ENCODE measurements at places on chromosomes 7 and 10. TPM values are rescaled to one million over a fixed set of nuclear protein-coding genes. Genes with fewer than 3 reads are reported as not detected.

KLHDC10 gene
- total RNA-seq = 14.6 TPM

BLNK gene
- not detected for total RNA-seq

CLEC5A gene
- not detected for total RNA-seq

SH2B2 gene
- 0.12 TPM for total RNA-seq

GIMAP5 gene
- total RNA-seq = 149 TPM

GCC1 gene
- 18.9 TPM for total RNA-seq

APBB1IP gene
- total RNA-seq = 92.2 TPM

DNA sequence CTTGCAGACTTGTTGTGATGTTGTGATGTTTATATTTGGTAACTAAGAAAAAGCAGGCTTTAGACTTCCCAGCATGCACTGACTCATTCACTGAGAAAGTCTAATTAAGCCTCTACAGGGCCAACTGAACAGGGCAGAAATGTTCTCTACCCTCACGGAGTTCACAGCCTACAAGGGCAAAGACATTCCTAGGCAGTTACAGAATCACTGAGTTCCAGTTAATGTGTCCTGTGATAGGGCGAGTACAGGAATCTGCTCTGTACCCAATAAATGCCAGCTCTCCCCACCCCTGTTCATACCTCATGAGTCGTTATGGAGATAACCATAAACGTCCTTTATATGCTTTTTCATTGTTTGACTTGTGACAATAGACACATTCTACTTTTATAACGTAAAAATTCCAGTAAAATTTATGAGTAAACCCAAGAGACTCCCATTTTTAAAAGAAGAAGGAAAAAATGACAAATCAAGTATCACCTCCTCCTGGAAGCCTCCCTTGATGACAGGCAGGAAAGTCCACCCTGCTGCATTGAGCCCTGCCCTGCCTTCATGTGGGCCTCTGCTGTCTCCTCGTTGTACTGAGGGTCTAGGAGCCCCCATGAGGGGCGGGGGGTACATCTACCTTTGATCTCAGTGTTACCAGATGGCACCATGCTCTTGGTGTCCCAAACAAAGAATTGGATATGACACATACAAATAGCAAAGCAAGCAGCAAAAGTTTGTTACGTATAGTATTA, 14.3 kb downstream of the MUC12 start:
- H3K4me1 ChIP-seq = no peaks in the 10 kb centered on the region
- peaks cover 2% of the 10 kb centered on the region for H3K27me3 ChIP-seq
- H3K36me3 ChIP-seq = no peaks in the 10 kb centered on the region
- H3K27ac ChIP-seq = no peak overlapping the region
- DNase-seq = no peak

GRCh38 chr10:78844960-78845607, 223.7 kb upstream of the ZMIZ1 start:
- H3K27me3 ChIP-seq = no peaks in the 10 kb centered on the region
- no peaks in the 10 kb centered on the region for H3K4me1 ChIP-seq
- no peak overlapping the region for H3K4me3 ChIP-seq
- no peak overlapping the region for H3K27ac ChIP-seq
- DNase-seq = no peak

DNA sequence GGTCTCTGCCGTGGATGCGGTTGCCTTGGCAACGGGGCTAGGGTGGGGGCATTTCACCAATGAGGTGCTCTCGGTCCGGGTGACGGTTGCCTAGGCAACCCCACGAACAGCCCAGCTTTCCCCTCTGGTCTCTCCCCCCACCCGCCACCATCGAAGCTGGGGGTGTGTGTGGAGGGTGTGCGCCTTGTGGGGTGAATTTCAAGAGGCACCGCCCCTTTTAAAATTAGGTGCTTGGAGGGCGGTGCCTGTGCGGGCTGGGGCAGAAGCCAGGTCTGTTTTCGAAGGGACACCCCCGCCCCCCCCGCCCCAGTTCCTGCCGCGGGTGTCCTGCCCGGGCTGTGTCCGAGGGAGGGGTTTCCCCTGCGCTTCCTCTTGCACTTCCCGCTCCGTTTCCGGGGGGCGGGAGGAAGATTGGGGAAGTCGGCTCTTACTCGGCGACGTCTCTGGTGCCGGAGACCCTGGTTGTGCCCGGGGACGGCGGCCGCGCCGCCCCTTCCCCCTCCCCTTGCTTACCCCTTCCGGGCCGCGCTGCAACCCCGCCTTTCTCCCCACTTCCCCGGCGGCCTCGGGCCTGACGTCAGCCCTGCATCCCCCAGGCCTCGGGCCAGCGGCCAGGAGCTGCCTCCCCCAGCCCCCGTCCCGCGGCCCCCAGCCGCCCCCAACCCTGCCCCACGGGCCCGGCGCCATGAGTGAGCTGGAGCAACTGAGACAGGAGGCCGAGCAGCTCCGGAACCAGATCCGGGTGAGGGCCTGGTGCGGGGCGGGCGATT, 2.2 kb downstream of the GNB2 start:
- peaks cover 42% of the 10 kb centered on the region for H3K4me1 ChIP-seq
- peak overlapping the region; percentile 88 for H3K27ac ChIP-seq
- H3K36me3 ChIP-seq = peaks cover 27% of the 10 kb centered on the region

DNA sequence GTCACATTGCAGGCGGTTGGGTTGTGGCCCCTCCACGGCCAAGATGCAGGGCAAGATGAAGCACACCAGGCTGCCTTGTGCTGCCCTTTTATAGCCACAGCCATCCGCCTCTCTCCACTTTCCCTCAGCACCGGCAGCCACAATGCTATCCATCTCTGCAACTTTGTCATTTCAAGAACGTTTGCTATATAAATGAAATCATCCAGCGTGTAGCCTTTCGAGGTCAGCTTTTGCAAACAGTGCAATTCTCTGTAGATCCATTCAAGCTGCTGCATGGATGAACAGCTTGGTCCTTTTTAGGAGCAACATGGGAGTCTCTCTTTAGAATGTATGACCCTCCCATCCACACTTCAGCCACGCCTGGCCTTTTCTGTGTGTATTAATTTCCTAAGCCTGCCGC, 6.4 kb upstream of the IL15RA start:
- H3K27me3 ChIP-seq = peaks cover 4% of the 10 kb centered on the region
- H3K4me3 ChIP-seq = no peak overlapping the region
- no peaks in the 10 kb centered on the region for H3K36me3 ChIP-seq
- DNase-seq = no peak

DNA sequence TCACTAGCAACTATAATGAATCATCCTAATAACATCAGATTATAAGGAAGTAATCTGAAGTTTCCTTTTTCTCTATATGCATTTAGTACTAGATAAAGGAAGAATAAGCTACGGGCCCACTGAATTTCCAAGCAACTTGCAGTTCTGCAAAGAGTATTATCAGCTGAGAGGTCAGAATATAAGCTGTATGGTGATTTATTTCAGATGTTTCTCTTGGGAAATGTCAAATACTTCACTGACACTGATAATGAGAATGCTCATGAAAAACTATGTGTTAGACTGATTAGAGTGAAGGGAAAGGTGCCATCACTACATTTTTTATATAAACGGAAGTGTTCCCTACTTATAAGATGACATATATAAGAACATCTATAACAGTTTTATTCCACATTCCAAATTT, 251.2 kb upstream of the HGF start:
- no peaks in the 10 kb centered on the region for H3K27me3 ChIP-seq
- H3K27ac ChIP-seq = no peak overlapping the region
- H3K36me3 ChIP-seq = no peaks in the 10 kb centered on the region
- H3K4me1 ChIP-seq = no peaks in the 10 kb centered on the region

- peak overlapping the region; percentile 33 for H3K27ac ChIP-seq
- no peaks in the 10 kb centered on the region for H3K27me3 ChIP-seq
- peak; percentile 74 for DNase-seq
- no peak overlapping the region for H3K4me3 ChIP-seq
These were observed 43.4 kb downstream of the GLRX3 start for GRCh38 chr10:130179640-130180039.

GRCh38 chr7:10239695-10240345, 733.9 kb upstream of the PHF14 start:
- no peak overlapping the region for H3K4me3 ChIP-seq
- no peaks in the 10 kb centered on the region for H3K36me3 ChIP-seq
- no peak overlapping the region for H3K27ac ChIP-seq

DNA sequence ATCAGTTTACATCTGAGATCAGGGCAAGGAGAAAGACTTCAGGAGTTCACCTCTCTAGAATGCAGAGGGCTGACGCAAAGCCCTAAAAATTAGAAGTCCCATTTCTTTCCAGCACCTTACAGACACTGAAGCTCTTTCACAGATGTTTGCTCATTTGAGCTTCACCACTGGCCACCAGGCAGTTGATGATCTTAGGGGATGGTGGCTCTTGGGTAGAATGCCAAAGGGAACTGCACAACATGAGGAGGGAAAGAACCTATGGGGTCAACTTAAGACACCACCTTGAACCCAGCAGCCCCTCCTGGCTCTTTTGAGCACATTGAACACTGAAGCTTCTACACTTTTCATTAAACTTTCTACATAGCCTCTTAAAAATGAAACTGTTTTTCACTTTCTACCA, 390.3 kb upstream of the CELF2 start:
- no peak overlapping the region for H3K27ac ChIP-seq
- no peaks in the 10 kb centered on the region for H3K4me1 ChIP-seq
- H3K36me3 ChIP-seq = no peaks in the 10 kb centered on the region
- DNase-seq = no peak

- H3K36me3 ChIP-seq = peaks cover 3% of the 10 kb centered on the region
- H3K4me1 ChIP-seq = no peaks in the 10 kb centered on the region
- H3K27ac ChIP-seq = no peak overlapping the region
These were observed 196.9 kb downstream of the ZNF716 start for GRCh38 chr7:57646901-57647246.

DNA sequence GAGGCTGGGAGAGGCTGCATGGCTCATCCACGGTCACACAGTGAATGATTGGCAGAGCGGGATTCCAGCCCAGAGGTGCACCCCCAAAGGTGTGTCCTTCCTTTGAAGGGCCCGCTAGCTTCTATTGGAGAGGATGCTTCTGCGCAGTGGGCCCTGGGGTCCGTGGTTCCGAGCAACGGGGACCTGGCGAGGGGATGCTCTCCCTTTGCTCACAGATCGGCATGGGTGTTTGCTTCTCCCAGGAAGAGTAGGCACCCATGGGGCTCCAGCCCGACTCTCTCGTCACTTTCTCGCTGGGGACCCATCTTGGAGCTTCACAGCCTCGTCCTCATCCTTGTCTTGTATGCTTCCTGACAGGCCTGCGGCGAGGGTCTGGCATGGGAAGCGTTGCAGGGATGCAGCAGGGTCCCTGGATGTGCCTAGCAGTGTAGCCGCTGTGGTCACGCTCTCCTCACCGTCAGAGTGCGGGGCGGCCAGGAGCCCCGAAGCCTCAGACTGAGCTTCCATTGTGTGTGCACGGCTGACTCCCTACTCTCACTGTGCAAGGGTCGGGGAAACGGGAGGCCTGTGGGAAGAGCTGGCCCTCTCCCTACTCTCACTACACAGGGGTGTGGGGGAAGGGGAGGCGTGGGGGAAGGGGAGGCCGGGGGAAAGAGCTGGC, 538.5 kb upstream of the FOXK1 start:
- no peak overlapping the region for H3K4me3 ChIP-seq
- DNase-seq = no peak
- H3K36me3 ChIP-seq = no peaks in the 10 kb centered on the region
- no peak overlapping the region for H3K27ac ChIP-seq

- peaks cover 34% of the 10 kb centered on the region for H3K27me3 ChIP-seq
- H3K4me1 ChIP-seq = no peaks in the 10 kb centered on the region
- DNase-seq = no peak
- no peaks in the 10 kb centered on the region for H3K36me3 ChIP-seq
- no peak overlapping the region for H3K4me3 ChIP-seq
These were observed 82.3 kb upstream of the FAM20C start for GRCh38 chr7:109898-110556.

- no peak overlapping the region for H3K4me3 ChIP-seq
- no peak for DNase-seq
- H3K27me3 ChIP-seq = peaks cover 2% of the 10 kb centered on the region
- H3K36me3 ChIP-seq = no peaks in the 10 kb centered on the region
These were observed 116.9 kb downstream of the LRMDA start for GRCh38 chr10:75548356-75548755.

GRCh38 chr10:114482480-114483304, 78.4 kb upstream of the AFAP1L2 start:
- H3K27me3 ChIP-seq = no peaks in the 10 kb centered on the region
- H3K27ac ChIP-seq = no peak overlapping the region
- DNase-seq = no peak
- peaks cover 80% of the 10 kb centered on the region for H3K36me3 ChIP-seq
- peaks cover 25% of the 10 kb centered on the region for H3K4me1 ChIP-seq

DNA sequence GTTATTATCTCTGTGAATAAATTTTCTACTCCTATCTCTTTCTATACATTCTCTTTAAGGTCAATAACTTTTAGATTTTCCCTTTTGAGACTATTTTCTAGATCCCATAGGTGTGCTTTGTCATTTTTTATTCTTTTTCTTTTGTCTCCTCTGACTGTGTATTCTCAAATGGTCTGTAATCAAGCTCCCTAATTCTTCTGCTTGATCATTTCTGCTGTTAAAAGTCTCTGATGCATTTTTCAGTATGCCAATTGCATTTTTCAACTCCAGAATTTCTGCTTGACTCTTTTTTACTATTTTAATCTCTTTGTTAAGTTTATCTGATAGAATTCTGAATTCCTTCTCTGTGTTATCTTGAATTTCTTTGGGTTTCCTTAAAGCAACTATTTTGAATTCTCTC, 78.2 kb downstream of the THNSL1 start:
- H3K27me3 ChIP-seq = peaks cover 7% of the 10 kb centered on the region
- DNase-seq = no peak
- no peak overlapping the region for H3K4me3 ChIP-seq
- no peaks in the 10 kb centered on the region for H3K36me3 ChIP-seq
- no peaks in the 10 kb centered on the region for H3K4me1 ChIP-seq
- H3K27ac ChIP-seq = no peak overlapping the region

GRCh38 chr10:72318418-72319262, 36.1 kb downstream of the DNAJB12 start:
- peaks cover 79% of the 10 kb centered on the region for H3K4me1 ChIP-seq
- H3K27me3 ChIP-seq = no peaks in the 10 kb centered on the region
- H3K27ac ChIP-seq = peak overlapping the region; percentile 82

All from activated CD4-positive, alpha-beta T cell treated with anti-CD3 and anti-CD28 coated beads, Interleukin-2, amount 10 ng/mL, durations not matched to agents 7 days and 5 days (primary cell).